ENCODE measurements at places on chromosomes 7 and 10.

DNA sequence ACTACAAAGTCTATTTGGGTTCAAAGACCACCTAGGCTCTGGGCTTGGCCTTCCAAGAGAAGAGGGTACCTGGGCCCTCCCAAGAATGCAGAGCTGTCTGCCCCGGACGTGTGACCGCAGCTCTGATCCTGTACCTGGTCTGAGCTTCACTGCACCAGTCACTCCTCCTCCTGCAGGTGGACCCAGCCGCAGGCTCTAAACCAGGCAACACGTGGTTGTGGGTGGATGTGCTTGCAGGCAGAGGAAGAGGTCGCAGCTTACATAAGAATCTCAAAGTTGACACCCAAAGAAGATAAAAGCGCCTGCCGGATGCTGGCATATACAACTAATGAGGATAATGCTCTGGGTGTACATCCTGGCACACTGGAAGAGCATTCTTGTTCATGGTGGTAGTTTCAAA, 9.4 kb upstream of the PFKP start:
- no peak for DNase-seq

- DNase-seq: no peak
Measured at GRCh38 chr10:31612082-31612481, 293.1 kb downstream of the ZEB1 start.

DNA sequence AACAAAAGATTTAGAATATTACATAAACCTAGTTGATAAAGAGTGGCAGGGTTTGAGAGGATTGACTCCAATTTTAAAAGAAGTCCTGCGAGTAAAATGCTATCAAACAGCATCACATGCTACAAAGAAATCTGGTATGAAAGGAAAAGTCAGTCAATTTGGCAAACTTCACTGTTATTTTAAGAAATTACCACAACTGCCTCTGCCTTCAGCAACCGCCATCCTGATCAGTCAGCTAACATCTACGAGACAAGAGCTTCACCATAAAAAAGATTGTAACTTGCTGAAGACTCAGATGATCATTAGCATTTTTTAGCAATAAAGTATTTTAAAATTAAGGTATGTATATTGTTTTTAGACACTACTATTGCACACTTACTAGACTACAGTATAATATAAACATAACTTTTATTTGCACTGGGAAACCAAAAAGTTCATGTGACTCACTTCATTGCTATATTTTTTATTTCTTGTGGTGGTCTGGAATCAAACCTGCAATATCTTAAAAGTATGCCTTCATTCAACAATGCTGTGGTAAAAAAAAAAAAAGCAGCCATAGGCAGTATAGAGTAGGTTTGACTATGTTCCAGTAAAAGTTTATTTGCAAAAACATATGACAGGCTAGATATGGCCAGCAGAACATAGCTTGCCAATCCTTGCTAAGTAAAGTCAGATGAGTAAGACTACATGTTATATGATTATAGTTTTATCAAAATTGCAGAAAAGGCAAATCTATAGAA, 74.4 kb downstream of the GLCCI1 start:
- no peak for DNase-seq

DNA sequence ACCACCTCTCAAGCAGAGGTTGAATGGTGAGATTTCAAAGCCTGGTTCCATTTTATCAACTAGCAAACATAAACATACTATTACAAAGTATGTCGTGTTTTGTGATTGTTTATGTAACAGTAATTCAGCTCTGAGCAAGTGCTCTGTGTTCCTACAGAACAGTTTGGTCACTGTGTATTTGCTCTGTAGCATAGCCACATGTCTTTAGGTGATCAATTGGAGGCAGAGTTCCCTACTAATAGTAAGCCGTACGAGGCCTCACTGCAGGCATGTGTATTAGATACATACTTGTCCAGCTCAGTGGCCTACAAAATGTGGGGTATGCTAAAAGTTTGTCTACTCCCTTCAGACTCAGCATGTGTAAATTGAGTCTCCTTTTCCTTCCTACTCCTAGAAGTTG, 53.0 kb downstream of the C1GALT1 start:
- no peak for DNase-seq

GRCh38 chr7:28579571-28579970, 167.3 kb downstream of the CREB5 start:
- DNase-seq: no peak

GRCh38 chr10:74415146-74415839, 264.3 kb downstream of the ADK start:
- DNase-seq: no peak

- DNase-seq: peak; percentile 41
Measured at GRCh38 chr10:87864496-87865059, 1.2 kb downstream of the PTEN start.

- DNase-seq: no peak
Measured at GRCh38 chr7:75537731-75538130, 45.6 kb downstream of the SPDYE5 start.

DNA sequence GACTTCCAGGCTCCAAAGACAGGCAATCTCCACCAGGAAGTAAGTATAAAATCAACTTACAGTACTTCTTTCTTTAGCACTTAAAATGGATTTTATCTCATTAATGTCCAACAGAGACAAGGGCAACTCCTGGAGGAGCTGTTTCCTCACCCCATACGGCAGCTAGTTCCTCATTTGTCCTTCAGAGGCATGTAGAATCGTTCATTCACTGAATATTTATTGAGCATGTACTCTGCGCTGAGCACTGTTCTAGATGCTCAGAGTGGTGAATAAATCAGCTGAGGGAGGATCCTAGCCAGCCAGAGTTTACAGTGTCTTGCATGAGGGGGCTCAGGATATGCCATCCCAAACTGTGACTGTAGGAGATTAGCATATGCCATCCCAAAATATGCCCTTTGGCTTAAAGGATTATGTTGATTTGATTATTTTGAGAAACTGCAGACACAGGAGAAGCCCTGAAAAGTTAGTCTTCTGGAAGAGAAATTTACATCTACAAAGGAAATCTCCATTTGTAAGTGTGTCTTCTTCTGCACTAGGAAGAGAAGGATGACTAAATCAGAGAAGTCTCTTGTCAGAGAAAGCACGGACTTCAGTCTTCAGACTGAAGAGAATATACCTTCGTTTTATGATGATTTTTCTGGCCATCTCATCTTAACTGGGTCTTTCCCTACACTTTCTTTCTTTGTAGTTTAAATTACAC, 66.9 kb downstream of the BAMBI start:
- DNase-seq: no peak

DNA sequence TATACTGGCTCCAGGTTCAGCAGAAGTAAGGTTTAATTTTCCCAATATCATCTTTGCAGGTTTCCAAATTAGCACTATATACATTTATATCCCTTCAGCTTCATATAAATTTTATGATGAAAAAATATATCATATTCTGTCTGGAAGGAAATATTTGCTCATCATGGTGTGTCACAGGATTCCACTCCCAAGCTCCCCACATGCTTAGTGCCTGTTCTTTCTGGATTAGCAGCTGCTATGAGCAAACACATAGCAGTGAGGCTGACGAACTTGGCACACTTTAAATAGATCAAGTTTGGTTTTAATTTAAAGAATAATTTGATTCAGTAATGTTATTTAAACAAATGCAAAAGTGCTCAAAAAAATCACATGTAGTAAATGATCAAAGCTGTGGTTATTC, 251.9 kb downstream of the AGMO start:
- no peak for DNase-seq

DNA sequence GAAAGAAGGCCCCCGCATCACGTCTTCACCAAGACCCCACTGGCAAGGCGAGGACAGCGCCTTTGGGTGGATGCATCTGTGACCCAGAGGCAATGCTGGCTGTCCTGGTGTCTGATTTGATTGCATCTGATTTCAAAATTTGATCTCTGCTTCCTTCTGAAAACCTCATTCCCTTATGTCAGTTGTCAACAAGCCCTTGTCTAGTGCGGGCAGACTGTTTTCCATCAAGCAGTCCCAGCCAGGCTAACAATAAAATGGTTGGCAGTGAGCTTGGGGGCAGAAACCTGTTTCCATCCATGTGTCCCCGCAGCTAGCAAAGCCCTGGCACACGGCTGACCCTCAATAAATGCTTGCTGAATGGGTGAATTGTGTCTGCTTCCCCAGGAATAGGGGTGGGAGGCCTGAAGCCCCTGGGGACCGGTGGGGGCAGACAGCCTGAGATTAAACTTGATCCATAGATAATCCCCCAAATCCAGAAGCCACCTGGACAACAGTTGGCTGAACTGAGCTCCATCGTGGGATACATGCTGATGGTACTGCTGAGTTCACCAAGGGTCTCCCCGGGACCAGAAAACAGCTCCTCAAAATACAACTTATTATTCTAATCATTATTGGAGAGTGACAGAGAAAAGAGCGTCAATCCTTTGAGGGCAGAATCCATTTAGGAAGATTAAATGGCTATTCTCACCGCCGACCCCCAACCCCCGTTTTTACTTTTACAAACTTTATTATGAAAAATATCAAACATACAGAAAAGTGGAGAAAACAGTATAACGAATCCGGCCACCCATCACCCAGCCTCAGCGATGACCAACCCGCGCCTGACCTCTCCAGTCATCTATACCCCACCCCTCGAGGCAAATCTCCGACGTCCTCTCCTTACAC, 912 bp upstream of the DUSP5 start:
- peak; percentile 52 for DNase-seq

GRCh38 chr10:99339077-99339476, 9.9 kb downstream of the CNNM1 start:
- DNase-seq: peak; percentile 33
